PC-9 (cell line): ENCODE measurements at places on chromosomes 13 and 19. TPM values are rescaled to one million over a fixed set of nuclear protein-coding genes. Genes with fewer than 3 reads are reported as not detected.

GRCh38 chr19:5170329-5170745 lies 170.3 kb downstream of the PTPRS start:
- no peak for DNase-seq
- peak overlapping the region; percentile 100 for H3K27ac ChIP-seq
- H3K27me3 ChIP-seq, result no peaks in the 10 kb centered on the region

The GRIK5 gene
- 0.96 and 1.1 TPM in 2 replicates for total RNA-seq

The LSM4 gene
- 291 and 323 TPM in 2 replicates for total RNA-seq

The POU4F1 gene
- not detected in 2 replicates for total RNA-seq

The ZNF77 gene
- total RNA-seq, result 2.1 and 2.5 TPM in 2 replicates
